Sciatic nerve (tissue), 2 donors: ENCODE measurements at places on chromosomes 12 and 14. TPM values are rescaled to one million over a fixed set of nuclear protein-coding genes. Genes with fewer than 3 reads are reported as not detected.

DNA sequence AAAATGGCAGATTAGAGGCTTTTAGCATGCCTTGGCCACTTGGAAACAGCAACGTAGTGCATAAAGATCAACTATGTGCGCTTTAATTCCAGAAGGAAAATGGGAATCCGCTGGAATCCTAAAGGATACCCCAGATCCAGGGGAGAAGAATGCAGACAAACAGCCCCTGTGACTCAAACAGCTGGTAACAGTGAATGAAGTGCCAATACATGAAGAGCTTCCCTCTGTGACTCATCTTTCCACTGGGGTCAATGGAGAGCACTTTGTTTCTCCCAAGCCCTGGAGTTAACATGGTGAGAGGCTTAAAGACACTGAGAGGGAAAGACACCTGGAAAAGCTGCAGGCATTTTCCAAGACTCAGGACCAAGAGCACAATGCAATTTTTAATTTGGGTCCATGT lies 263.1 kb downstream of the CEP128 start:
- no peak for DNase-seq

- no peak for DNase-seq
Observed at GRCh38 chr12:95836630-95837239, 22.0 kb upstream of the SNRPF start.

- DNase-seq, result no peak
Observed at GRCh38 chr12:62599854-62600437, 133.3 kb downstream of the MON2 start.

DNA sequence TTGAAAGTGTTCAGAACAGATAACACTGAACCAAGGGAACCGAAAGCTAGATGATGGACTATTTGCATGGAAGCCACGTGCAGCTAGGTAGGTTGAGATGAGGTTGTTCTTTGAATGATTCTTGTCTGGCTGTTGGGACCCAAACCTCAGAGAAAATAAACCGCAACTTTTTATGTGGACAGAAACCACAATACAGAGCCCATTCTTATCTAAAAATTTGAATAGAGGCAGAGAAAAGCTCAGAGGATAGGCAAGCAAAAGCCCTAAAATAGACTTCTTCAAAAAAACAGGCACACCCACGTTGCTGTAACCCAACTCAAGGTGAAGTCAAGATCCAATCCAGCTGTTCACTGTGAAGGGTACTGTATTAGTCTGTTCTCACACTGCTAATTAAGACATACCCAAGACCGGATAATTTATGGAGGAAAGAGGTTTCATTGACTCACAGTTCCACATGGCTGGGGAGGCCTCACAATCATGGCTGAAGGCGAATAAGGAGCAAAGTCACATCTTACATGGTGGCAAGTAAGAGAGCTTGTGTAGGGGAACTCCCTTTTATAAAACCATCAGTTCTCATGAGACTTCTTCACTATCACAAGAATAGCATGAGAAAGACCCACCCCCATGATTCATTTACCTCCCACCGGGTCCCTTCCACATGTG lies 353.8 kb downstream of the AACS start:
- no peak for DNase-seq

DNA sequence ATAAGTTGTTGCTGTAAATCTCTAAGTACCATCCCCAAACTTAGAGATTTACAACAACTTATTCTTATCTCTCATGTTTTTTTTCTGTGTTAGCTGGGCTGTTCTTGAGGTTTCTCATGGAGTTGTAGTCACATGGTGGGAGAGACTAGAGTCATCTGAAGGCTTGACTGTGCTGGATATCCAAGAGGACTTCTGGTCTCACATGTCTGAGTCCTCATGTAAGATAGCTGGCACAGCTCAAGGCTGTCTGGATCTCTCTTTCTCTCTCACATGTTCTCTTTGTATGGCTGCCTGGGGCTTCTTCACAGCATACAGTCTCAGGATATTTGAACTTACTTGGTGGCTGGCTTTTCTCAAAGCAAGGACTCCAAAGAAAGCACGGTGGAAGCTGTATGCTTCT lies 63.8 kb downstream of the DACT1 start:
- DNase-seq, result no peak

DNA sequence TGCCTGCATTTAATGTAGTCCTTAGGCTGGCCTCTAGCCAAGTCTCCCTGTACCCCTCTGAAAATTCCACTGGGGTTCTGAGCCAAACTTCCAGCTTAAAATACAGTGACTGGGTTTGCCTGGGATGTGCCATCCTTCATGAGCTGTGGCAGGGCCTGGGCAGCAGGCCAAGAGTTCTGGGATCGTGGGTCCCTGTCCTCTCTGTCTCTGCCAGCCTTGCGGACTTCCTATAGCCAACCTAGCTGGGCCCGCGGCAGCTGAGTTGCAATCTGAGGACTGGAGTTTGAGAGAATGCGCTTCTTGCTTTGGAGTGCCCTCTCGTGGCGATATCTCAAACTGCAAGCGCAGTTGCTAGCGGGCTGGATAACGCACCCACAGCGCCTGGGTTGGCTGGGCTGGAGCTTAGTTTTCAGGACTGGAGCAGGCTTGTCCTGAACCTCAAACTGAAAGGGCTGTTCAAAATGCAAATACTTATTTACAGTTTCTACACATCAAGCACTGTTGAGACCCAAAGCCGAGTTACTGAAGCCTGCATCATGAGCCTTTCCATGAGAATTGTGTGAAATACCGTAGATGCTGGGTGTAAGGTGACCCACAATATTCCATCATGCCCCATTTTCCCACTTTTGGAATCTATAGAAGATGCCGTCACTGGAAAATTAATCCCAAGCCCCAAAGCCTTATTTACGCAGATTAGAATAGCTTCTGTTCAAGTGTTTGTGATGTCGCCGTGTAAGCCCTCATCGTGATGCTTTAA lies 7.3 kb upstream of the IFI27L2 start:
- peak; percentile 95 for DNase-seq

Gene LALBA
- total RNA-seq, result not detected

DNA sequence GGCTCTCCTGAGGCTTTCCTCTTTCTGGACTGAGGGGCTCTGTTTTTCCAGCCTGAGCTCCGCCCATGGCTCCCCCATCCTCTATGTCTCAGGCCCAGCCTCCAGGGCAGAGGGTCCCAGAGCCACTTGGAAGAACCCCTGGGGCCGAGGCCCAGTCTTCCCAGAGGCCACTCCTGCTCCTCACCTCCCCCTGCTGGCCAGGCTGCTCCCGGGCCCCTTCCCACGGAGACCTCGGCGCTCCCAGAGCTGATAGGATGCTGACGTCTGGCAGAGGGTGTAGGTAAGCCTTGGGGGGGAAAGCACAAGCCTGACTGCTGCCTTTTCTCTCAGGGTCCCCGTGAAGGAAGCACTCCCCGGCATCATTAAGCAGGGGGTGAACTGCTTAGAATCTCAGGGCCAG lies 51.4 kb downstream of the ERH start:
- no peak for DNase-seq
